ENCODE measurements at places on chromosomes 3 and 15.

GRCh38 chr15:66880380-66881155, 178.5 kb downstream of the SMAD6 start:
- no peak overlapping the region for H3K4me3 ChIP-seq
- no peak for DNase-seq
- H3K27me3 ChIP-seq, result peaks cover 2% of the 10 kb centered on the region
- H3K4me1 ChIP-seq, result no peaks in the 10 kb centered on the region
- no peaks in the 10 kb centered on the region for H3K36me3 ChIP-seq
- no peak overlapping the region for H3K27ac ChIP-seq

GRCh38 chr15:39736412-39737195, 46.0 kb downstream of the FSIP1 start:
- H3K27me3 ChIP-seq, result peaks cover 3% of the 10 kb centered on the region
- DNase-seq, result no peak
- H3K27ac ChIP-seq, result no peak overlapping the region
- H3K36me3 ChIP-seq, result no peaks in the 10 kb centered on the region
- no peaks in the 10 kb centered on the region for H3K4me1 ChIP-seq

DNA sequence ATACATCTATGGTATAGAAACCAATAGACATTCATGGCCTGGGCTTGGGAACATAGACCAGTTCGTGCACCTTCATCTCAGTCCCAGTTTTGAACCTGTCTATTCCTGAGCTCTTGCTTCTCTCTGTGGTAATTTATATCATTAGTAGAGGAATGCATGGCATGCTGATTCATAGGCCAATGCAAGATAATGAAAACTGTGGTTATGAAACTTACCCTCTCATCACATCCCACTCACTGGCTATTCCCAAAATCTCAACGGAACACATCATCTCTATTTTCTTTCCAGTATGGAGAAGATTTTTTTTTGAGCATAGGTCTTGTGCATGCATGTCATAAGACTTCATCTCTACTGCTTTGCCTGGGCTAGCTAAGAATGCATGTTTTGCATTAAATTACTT, 18.7 kb upstream of the P2RY12 start:
- no peaks in the 10 kb centered on the region for H3K4me1 ChIP-seq
- DNase-seq, result no peak
- no peaks in the 10 kb centered on the region for H3K27me3 ChIP-seq
- H3K27ac ChIP-seq, result no peak overlapping the region

DNA sequence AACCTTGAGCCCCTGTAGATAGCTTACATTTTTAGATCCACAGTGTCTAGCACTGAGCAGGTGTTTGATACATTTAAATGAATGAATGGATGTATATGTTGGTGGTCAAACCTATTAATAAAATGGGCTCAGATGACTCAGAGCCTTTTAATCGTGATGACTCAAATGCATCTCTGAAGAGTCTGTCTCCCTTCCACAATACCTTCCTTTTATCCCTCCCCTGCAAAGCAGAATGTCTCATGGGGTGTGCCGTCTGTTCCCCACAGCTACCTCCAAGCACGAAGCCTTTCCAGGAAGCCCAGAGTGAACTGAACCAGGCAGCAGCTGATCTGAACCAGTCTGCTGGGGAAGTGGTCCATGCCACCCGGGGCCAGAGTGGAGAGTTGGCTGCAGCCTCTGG, 303.5 kb upstream of the TPM1 start:
- H3K27ac ChIP-seq, result no peak overlapping the region
- H3K4me3 ChIP-seq, result no peak overlapping the region
- no peaks in the 10 kb centered on the region for H3K27me3 ChIP-seq
- H3K4me1 ChIP-seq, result no peaks in the 10 kb centered on the region

GRCh38 chr15:67968564-67968963, 85.6 kb upstream of the PIAS1 start:
- H3K27ac ChIP-seq, result no peak overlapping the region
- H3K36me3 ChIP-seq, result no peaks in the 10 kb centered on the region
- H3K27me3 ChIP-seq, result peaks cover 13% of the 10 kb centered on the region
- no peak for DNase-seq
